Epithelial cell of proximal tubule (primary cell): ENCODE measurements at places on chromosomes 13 and 19. TPM values are rescaled to one million over a fixed set of nuclear protein-coding genes. Genes with fewer than 3 reads are reported as not detected.

Gene ZNF99
- total RNA-seq, result not detected in 2 replicates

DNA sequence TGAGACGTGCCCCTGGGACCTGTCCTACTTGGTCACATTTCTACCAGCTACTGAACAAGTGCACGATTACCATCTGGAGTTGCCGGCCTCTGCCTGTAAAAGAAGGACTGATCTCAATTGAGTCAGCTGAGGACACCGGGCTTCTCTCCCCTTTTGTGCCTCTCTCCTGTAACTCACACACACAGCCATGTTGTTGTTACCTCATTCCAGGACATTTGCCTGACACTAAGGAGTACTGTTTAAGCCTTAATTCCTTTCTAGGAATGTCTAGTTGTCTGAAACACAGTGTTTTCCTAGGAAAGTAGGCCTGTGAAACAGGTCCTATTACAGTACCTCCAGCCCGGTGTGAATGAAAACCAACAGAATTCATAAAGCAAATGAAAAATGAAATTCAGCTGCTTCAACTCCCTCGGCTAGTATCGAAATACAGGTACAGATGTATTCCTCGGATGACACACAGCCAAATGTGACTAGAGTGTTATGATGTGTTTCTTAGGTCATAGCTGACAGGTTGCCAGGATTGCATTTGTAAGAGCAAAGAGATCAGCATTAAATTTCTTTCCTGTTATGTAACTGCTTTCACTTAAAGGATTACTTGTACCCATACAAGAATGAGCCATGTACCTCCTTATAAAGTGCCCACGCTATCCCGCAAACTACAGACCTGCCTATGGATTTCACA is 152.0 kb upstream of the IRS2 start:
- peak; percentile 18 for DNase-seq

Gene PHF11
- 21.8 and 33.9 TPM in 2 replicates for total RNA-seq

Gene ABHD17A
- 83.4 and 112 TPM in 2 replicates for total RNA-seq

- DNase-seq, result no peak
Observed at GRCh38 chr19:48813123-48813913, 2.5 kb upstream of the BCAT2 start.

DNA sequence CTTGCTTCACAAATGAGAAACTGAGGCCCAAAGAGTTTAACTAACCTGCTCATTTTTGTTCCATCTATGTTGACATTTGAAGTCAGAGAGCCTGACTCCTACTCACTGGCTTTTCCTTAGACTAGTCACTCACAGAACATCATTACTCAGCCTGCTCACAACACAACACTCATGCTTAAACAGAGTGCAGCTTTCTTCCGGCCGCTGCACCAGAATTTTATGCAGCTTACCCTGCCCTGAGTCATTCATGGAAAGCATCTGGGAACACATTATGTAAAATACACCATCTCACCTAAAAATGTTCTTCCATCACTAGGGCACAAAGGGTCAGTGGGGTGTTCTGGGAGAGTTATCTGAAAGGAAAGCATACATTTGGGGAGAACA is 303.4 kb downstream of the SPRY2 start:
- peak; percentile 88 for DNase-seq

Gene GNA15
- 1.2 TPM in 2 replicates for total RNA-seq

DNA sequence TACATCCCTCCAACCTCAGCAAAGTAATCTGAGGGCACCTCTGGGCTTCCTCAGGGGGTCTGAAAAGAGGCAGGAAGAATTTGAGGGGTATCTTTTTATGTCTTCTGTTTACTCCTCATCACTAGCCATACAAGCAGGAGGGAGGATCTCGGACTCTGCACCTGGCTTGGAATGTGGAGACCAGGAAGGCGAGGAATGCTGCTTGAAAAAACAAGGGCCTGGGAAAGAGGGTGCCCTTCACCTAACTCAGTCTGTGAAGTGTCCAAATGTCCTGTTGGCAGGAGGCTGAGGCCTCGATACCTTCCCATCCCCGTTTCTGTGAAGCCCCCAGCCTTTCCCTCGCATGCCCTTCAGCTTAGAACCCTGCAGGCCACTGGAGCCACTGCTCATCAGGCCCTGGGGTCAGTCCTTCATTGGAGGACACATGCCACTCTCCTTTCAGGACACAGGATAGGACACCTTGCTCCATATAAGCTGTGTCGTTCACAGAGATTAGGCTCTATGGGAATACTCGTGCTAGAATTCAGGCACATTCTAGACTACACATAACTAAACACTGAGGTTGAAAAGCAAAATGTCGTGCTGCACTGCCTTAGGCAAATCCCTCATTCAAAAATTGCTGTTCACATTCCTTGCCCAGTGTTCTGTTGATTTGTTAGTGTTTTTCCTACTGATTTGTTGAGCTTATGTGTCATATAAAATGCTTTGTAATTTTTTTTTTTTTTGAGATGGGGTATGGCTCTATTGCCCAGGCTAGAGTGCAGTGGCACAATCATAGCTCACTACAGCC is 49.7 kb downstream of the ESD start:
- DNase-seq, result no peak

Gene CYP2A6
- total RNA-seq, result not detected in 2 replicates

- no peak for DNase-seq
Observed at GRCh38 chr19:45025264-45025663, 13.6 kb upstream of the CLASRP start.

- DNase-seq, result no peak
Observed at GRCh38 chr13:59863621-59864020, 300.1 kb downstream of the DIAPH3 start.

GRCh38 chr19:10019246-10019645 is 6.0 kb downstream of the RDH8 start:
- no peak for DNase-seq

DNA sequence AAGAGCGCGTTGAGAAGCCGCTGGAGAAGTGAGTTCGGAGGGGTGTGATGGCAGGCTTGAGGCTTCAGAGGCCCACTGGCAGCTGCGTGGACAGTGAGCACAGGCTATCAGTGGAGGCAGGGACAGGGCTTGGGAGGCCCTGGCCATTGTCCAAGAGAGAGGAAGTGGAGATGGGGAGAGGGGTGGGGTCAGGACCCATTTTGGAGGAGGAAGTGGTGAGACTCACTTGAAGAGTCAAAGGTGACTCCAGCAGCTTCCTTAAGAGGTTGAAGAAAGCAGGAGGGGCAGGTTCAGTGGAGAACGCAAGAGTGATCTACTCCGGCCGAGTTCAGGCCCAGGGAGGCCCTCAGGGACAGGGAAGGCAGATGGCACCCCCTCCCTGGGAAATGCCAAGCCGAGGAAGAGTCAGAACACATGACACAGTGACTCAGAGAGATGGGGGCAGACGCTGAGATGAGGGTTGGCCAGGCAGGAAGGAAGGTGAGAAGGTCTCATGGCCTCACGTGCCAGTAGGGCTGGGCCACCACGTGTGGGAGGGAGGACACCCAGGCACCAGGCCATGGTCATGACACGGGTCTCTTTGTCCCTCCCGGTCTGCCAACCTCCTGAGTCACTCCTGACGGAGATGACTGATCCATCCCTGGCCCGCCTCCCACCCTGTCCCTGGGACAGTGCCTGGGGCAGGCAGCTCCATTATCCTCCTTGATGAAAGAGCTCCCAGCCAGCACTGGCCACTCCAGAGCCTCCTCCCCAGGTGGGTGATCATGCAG is 10.1 kb upstream of the CD22 start:
- peak; percentile 43 for DNase-seq

- DNase-seq, result no peak
Observed at GRCh38 chr13:30403456-30403855, 18.8 kb upstream of the UBE2L5 start.

DNA sequence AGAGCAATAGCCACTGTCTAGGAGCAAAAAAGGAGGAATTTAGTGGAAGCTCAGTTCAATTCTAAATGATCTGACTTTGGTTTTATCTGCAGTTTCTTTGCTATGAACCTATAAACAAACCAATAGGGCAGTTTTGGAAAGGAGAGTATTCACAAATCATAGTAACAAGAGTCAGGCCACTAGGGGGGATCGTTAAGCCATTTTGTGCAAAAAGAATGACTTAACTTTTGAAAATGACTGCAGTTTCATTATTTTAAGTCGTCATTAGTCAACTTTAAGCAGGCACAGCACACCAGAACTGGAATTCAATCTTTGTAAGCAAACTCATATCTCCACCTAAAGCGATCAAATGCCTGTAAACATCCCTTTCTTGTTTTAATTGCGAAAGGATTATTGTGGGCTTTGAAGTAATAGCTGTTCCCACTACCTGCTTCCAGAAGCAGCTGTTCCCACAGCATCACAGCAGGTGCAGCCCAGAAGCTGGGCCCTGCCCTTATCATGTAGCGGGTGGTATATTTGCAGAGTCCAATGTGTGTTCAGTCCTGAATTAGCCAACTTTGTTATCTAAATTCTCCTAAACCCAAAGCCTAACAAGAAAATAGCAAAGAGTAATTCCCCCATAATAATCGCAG is 51.5 kb downstream of the SOX21 start:
- no peak for DNase-seq

DNA sequence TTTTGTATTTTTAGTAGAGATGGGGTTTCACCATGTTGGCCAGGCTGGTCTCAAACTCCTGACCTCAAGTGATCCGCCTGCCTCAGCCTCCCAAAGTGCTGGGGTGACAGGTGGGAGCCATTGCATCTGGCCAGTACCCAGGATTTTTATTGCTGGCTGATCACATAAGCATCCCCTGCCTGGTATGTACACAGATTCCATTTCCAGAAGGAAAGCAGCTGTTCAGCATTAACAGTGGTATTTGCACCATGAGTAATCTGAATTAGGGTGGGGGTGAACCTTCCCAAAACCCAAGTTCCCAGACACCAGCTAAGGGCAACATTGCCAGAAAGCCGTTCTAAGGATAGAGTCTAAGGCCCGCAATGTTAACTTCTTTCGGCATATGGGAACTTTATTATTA is 7.3 kb downstream of the ZNF555 start:
- no peak for DNase-seq

GRCh38 chr13:109344552-109345157 is 441.7 kb downstream of the IRS2 start:
- no peak for DNase-seq

Gene CEACAM5
- not detected in 2 replicates for total RNA-seq

GRCh38 chr19:8618751-8619150 is 8.2 kb upstream of the ADAMTS10 start:
- DNase-seq, result no peak

Gene HOOK2
- 12.3 and 26.3 TPM in 2 replicates for total RNA-seq

Gene HOMER3
- total RNA-seq, result 85.9 and 106 TPM in 2 replicates

Gene LAIR1
- not detected in 2 replicates for total RNA-seq

GRCh38 chr13:42413484-42413815 is 141.5 kb downstream of the AKAP11 start:
- no peak for DNase-seq

GRCh38 chr19:5996623-5997320 is 18.8 kb upstream of the RANBP3 start:
- no peak for DNase-seq

Gene KLK14
- 0.17 TPM in 1 of 2 replicates, not detected in the other for total RNA-seq

DNA sequence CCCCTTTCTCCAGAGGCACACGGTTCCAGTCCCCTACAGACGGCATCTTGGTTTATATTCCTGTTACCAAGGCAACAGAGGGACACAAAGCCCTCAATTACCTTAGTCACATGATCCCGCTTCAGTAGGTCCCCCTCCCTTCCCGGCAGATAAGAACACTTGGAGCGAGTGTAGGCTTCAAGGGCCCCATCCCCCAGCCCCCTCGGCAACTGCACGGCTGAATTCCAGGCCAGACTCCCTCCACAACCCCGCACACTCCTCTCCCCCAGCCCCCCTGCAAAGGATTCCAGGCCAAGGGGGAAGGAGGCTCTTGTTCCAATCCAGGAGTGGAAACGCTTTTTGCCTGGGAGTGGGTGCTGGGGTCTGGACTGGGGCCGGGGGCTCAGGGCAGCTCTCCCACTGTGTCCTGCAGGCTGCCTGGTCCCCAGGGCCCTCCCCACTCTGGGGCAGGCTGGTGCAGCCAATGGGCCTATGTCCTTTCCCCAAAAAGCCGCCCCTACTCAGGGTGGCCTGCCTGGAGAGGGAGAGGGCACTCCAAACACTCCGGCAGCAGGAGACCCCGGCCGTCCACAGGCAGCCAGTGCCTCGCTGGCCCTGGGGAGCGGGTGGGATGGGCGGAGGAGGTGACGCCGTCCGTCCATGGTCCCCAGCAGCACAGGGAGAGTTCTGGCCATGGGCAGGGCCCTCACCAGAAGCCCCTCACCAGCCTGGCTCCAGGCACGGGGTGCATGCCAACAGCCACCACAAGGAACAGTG is 62.6 kb downstream of the MLLT1 start:
- DNase-seq, result no peak
